ENCODE measurements at places on chromosomes 7 and 10. TPM values are rescaled to one million over a fixed set of nuclear protein-coding genes. Genes with fewer than 3 reads are reported as not detected.

DNA sequence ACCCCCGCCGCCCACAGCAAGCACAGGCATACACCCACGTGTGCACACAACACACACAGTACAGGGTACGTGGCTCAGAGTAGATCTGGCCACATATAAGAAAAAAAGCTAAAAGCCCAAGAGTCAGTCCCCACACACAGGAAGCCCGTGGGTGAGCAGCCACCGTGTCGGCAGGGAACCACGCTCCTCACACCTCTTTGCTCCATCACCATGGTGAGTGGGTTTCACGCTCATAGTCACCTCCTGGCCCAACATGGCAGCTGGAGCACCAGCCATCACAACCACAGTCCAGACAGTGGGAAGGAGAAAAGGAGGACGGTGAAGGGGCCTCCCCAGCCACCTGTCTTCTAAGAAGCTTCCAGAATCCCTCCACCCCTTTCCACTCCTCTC is 76.0 kb upstream of the PDGFA start:
- DNase-seq, result no peak

GRCh38 chr10:86391986-86392722 is 25.6 kb upstream of the GRID1 start:
- DNase-seq, result no peak

DNA sequence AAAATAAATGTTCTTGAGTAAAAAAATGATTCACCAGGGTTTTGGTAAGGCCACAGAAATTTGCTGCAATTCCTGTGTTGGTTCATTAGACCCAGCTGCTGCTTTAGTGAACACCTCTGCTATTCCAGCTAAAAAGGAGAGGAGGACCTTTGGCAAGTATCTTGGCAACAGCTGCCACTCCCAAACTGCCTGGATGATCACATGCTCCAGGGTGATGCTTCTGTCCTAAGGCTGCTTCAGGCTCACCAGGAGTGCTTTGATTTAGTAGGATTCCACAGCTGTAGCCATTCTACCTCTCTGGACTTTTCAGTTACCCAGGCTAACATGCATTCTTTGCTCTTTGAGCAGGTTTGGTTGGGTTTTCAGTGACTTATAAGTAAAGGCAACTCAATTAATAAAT is 82.6 kb upstream of the NPVF start:
- DNase-seq, result no peak

DNA sequence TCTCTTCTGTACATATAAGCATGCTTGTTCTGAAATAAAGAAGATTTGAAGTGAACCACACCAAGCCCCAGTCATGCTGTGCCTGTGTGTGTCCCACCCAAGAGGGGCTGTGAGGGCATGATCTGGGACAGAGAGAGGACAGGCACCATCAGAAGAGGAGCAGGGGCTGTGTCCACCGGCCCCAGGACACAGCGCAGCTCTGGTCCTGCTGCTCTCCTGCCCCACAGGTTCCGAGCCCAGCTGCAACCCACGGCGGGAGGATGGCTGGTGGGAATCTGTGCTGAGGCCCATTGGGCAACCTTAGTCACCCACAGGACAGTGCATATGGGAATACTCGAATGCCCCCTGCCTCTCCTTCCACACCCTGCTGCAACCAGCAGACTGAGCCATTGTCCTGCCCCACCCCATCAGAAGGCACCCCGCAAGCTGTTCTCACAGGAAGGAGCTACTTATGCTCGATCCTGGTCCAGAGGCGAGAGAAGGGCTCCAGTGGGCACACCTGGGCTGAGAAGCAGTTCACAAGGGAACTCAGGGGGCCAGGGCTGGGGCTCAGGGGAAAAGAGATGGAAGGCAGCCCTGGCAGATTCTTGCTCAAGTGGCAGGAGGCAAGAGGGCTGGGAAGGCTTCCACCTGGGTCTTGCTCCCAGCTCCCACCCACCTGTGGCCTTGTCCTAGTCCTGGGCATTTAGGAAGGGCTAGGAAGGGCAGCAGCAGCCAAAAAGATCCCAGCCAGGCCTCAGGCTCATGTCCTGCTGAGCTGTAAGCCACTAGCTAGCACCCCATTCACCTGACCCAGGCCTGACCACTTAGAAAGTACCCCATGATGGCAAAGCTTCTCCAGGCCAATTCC is 31.9 kb downstream of the LDB3 start:
- no peak for DNase-seq

DNA sequence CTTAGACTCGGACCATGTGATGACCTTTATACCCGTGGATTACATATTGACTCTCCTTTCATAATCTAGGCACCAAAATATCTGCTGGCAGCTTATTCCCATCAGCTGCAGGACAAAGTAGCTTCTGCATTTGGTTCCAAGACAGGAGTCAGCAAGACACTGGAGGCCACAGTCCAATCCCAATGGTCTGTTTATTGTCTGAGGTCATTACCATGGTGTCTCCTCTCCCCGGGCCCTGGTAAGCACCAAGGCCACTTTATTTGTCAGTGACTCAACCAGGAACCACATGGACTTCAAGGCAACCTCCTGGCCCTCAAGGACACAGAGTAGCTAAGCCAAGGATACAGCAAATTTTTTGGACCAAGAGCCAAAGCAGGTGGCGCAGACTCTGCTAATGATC is 36.1 kb downstream of the KCNMA1 start:
- no peak for DNase-seq

- DNase-seq, result no peak
Measured at GRCh38 chr10:29249018-29249417, 39.9 kb upstream of the LYZL1 start.

DNA sequence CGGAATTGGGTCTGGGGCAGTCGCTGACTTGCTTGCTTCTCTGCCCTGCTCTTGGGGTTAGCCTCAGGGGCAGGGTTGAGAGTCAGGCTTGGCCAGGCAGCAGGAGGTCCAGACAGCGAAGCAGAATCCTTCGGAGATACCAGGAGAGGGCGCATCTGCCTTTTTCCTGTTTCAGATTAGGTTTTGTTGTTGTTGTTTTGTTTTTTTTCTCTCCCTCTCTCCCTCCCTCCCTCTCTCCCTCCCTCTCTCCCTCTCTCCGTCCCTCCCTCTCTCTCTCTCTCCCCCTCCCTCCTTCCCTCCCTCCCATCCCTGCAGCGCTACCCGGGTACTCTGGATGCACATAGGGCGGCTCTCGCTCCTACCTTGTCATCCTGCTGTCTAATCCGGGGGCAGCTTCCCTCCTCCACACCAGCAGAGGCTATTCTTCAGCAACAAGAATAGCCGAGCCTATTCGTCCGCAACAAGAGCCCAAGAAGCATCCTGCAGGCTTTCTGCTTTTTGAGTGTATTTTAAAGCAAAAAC is 758 bp upstream of the OPTN start:
- peak; percentile 46 for DNase-seq

DNA sequence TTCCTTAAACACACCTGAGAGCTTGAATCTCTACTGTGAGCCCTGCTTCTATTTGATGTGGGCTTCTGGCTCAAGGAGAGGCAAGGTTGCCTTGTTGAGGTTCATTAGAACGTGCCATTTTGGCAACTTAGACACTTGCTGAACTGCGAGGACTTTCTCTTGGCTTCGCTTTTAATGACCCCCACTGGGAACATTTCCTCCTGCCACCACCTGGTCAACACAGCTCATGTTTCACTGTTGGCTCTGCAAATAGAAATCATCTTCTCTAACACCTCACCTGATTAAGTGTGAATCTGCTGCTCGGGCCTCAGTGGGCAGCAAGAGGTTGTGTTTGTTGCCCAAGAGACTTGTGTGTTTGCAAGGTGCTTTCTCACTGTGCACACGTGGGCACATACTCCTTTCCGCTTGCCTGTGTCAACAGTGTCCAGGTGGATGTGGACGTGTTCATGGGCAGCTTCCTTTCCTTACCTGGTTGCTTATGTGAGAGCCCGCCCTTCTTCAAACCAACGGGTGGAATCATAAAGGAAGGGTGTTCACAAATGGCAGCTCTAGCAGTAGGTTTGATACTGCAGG is 147.0 kb downstream of the NRP1 start:
- no peak for DNase-seq

DNA sequence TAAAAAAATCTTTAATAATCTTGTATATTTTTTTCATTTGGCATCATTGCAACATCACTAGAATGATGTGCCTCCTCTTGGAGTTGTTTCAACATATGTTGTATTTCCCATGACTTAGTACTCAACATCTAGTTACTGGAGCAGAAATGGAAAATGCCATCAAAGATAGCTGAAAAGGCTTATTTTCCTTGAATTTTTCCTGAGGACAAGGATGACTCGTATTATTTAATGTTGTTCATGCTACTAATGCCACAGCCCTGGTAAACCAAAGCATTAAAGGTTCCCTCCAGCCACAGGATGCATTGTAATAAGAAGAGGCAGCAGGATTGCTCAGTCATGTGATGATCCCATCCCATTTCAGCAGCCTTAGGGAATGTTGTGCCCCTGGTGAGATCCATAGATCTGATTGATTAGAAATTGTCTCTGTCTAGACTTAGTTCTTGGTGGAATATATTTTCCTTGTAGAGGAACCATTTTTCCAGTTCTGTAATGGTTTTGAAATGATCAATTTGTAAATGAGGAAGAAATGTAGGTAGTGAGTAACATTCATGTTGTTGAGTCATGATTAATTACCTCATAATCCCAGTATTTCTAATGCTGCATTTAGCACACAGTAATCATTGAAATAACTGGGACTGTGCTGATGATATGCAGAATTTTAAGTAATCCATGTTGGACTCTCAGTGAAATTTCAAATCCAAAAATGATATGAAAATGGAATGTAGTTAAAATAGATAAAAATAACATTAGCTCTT is 91.3 kb upstream of the SMIM30 start:
- DNase-seq, result no peak

GRCh38 chr7:149471289-149471953 is 10.6 kb upstream of the ZNF777 start:
- DNase-seq, result no peak

- DNase-seq, result no peak
Measured at GRCh38 chr10:14056610-14057332, 274.0 kb downstream of the FRMD4A start.

Gene FAM25C
- not detected for total RNA-seq

Gene ANKMY2
- 8.7 TPM for total RNA-seq

Gene SPDYE8
- total RNA-seq, result not detected

Gene ADIRF
- not detected for total RNA-seq
